ENCODE measurements at places on chromosomes 6 and 20.

- no peak for DNase-seq
These were observed 23.6 kb downstream of the CDS2 start for GRCh38 chr20:5150226-5151076.

DNA sequence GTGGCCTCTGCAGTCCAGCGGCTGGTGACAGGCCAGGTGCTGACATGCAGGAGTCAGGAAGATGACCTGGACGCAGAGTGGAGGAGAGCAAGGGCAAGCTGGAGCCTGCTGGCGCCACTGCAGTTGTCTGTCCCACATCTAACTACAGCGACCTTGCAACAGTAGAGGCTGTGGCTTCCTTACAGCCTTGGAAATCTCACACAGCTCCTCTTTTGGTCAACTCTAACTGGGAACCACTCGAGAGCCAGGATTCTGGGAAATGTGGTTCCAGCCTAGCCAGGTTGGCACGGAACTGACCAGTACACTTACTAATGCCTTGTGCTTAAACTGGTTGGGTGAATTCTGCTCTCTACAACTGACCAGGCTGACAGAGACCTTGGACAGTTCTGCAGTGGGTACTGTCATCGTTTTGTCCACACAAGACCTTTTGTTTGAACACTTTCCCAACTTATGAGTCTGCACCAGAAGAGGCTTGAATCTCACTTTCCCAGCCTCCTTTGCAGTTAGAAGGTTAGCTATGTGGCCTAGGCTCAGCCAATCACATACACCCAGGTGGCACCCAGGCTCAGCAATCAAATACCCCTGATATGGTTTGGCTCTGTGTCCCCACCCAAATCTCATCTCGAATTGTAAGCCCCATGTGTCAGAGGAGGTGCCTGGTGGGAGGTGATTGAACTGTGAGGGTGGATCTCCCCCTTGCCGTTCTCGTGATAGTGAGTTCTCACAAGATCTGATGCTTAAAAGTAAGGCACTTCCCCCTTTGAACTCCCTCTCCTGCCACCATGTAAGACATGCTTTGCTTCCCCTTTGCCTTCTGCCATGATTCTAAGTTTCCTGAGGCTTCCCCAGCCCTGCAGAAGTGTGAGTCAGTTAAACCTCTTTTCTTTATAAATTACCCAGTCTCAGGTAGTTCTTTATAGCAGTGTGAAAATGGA is 153.5 kb downstream of the ZMYND8 start:
- DNase-seq = no peak

- DNase-seq = no peak
These were observed 69.9 kb downstream of the SESN1 start for GRCh38 chr6:109024784-109025183.

DNA sequence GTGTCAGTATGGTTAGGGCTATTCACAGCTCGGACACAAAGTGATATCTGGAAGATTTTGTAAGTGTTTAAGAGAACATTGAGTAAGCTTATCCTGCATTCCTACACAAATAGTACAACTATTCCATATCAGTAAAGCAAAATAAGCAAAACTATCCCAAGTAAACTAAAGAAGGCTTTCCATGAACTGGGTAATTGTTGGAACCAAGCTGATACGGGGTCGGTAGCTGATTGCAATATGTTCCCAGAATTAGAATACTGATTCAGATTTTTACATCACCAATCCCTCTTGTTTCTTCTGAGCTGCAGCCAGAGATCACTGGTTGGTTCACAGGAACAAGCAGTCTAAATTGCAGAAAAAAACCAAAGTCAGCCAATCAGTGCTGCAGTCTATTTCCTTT is 54.1 kb downstream of the CDS2 start:
- no peak for DNase-seq

- DNase-seq = peak; percentile 5
These were observed 93.6 kb downstream of the SNAP91 start for GRCh38 chr6:83615025-83615999.

GRCh38 chr6:50936277-50936681 is 117.6 kb downstream of the TFAP2B start:
- DNase-seq = no peak

GRCh38 chr6:118864341-118865099 is 29.4 kb upstream of the ASF1A start:
- no peak for DNase-seq

DNA sequence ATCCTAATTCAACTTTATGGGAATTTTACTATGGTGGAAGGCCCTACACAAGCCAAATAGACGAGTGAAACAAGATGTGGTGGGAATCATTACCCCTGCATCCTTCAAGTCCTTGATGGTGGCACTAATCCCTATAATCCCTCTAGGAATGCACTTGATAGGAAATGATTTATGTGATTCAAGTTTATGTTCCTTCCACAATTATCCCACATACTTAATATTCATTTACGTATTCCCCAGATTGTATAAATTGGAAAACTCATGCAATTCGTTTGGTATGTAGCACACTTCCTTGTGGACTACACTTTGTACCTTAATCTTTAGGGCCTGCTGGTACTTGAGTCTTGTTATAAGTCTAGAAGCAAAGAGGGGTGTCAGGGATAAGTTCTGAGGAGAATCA is 40.8 kb downstream of the PKIB start:
- DNase-seq = no peak

DNA sequence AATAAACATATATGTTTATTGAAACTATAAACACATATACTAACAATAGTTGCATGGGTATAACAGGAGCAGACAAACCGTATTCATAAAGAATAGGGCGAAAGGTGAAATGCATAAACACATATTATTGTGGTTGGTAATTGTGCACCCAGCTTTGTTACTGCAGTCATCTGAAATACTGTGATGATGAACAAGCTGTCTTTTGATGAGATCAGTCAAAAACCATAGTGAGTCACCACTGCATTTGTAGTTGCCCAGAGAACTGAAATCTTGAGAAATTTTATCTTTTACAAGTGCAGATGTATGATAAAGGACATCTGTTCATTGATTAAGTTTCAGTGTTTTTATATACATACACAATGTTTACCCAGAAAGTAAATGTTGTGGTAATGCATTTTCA is 133.7 kb downstream of the MYO6 start:
- no peak for DNase-seq
